ENCODE measurements at places on chromosomes 6 and 20.

DNA sequence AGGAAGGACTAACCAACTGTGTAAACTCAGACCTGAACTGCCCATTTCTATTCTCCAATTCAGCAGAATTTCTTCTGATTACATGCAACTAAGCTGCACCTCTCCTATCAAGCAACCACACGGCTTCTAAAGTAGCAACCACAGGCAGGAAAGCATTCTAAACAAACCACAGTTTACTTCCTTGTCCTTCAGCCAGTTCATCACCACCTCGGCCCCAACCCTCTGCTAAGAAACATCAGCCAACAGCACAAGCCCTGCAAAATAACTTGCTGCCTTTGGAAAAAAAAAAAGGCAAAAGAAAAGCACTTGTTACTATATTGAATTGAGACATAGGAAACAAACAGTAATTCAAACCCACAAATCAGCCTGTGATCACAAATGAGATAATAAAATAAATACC, 140.3 kb downstream of the NFATC2 start:
- no peak for DNase-seq

GRCh38 chr20:3464166-3464565, 6.7 kb upstream of the ATRN start:
- no peak for DNase-seq

DNA sequence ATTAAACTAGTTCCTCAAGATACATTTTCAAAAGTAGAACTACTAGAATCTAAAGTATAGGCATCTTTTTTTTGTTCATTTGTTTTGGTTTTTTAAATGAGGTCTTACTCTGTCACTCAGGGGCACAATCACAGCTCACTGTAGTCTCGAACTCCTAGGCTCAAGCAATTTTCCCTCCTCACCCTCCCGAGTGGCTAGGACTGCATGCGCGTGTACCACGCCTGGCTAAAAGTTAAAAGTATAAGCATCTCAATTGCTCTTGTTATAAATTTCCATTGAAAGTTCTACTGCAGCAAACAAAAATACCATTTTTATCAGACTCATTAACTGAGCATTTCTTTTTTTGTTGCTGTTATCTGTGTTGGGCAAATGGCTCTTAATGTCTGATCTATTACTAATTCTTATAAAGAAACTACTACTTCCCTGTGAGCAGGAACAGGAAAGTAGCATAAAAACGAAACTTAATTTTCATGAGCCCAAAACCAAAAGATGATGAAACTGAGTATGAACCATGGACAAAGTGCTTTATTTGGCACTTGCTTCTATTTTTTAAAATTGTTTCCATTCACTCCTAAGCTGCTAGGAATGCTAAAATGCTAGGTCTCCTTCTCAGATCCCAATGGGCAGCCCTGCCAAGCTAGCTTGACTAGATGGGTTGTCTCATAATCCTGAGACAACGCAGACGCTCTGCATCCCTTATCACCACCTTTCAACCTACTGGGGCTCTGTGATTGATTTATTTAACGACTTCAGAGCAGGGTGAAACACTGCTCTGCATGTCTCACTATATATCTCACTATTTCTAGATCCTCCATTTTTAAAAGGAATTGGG, 36.9 kb downstream of the TRPC4AP start:
- no peak for DNase-seq

GRCh38 chr20:58492795-58493524, 22.2 kb downstream of the APCDD1L start:
- no peak for DNase-seq

DNA sequence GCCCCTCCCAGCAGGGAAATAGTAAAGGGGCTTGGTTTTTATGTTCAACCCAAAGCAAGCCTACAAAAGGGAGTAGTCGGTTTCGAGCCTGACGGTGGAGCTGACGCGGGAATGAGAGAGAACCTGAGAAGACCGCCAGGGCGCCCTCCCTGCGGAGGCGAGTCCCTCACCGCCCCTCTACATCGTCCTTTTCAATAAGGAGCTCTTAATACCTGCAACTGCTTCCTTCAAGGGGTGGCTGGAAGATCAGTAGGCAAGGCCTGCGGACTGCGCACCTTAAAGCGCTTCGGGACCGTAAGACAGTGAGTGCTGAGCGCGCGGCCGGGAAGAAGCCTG, 709 bp upstream of the ZNF76 start:
- peak; percentile 73 for DNase-seq

GRCh38 chr6:56062836-56063235, 184.5 kb downstream of the COL21A1 start:
- DNase-seq: no peak

- DNase-seq: no peak
Measured at GRCh38 chr6:76381612-76382011, 309.1 kb upstream of the IMPG1 start.

DNA sequence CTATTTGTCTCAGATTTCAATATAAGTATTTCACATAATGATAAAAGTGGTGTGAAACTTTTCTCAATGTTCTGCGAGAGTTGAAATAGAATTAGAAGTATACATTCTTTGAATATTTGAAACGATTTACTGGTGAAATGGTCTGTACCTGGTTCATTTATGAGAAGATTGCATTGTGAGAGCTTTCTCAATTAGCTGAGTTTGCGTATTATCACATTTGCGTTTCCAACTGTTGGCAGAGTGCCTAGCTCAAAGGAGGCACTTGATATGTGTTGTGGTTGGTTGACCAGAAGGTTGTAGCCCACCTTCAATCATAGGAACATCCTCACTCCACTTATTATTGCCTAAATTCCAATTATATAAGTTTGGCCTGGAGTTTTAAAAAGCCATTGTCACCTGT, 58.8 kb upstream of the EXOC2 start:
- DNase-seq: no peak

- peak; percentile 46 for DNase-seq
Measured at GRCh38 chr6:167678102-167679101, 148.3 kb upstream of the AFDN start.

DNA sequence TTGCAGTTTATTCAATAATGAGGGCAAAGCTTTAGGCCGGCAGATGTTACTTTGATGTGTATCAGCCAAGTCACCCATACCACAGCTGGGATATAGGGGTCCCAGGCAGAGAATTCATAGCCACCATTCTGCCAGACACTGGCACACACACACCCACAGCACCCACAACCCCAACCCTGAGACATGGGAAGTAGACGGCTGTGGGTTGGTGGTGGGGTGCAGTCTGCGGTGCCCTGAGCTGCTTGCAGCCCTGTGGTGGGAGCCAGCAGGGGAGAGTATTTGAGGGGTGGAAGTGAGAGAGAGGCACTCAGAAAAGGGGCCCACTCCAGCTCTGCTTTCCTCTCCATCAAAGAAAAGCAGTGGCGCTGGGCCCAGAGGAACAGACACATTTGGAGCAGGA, 125.3 kb downstream of the FOXO3 start:
- DNase-seq: no peak

GRCh38 chr6:170473301-170473717, 79.8 kb downstream of the PSMB1 start:
- no peak for DNase-seq

- no peak for DNase-seq
Measured at GRCh38 chr6:12991435-12991834, 274.9 kb downstream of the PHACTR1 start.

DNA sequence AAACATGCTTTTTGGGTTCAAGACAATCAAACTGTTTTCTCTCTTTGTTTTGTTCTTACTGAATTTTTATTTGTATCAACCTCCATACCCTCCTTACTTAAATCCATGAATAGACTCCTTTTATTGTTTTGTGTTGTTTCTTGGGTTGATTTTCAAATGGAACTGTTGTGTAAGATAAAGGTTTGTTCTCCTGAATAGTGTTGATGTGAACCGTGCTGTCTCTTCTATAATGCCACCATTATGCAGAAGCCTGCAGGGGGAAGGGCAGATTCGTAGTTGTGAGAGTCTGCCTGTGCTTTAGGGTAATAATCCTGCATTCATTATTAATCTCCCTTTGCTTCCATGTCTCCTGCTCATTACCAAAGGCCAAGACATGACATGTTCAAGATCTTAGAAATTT, 105.9 kb downstream of the CDKAL1 start:
- no peak for DNase-seq

GRCh38 chr6:17305219-17306001, 24.2 kb downstream of the RBM24 start:
- no peak for DNase-seq

DNA sequence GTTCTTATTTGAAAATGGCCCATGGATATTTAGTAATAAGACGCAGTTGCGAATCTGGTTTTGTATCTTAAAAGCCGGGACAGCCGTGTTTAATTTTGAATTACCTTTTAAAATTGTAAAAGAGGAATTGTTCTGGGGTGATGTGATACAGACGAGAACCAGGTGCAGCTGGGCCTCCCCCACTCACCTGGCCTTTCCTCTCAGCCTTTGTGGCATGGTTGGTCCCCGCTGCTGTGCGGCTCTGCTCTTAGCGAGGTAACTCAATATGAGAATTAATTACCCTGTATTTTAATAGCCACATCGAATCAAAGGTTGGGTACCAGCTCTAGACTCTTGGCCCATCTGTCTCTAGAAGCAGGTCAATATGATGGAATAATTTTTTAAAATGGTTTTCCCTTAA, 56.5 kb upstream of the DACT2 start:
- DNase-seq: no peak

GRCh38 chr20:15138548-15139126, 801.2 kb upstream of the FLRT3 start:
- no peak for DNase-seq

GRCh38 chr6:10297832-10298231, 117.0 kb downstream of the TFAP2A start:
- no peak for DNase-seq

GRCh38 chr20:61127311-61128039, 124.6 kb upstream of the CDH4 start:
- peak; percentile 67 for DNase-seq

GRCh38 chr6:2503816-2504494, 246.8 kb downstream of the MYLK4 start:
- no peak for DNase-seq

GRCh38 chr6:100417036-100417435, 47.7 kb downstream of the SIM1 start:
- no peak for DNase-seq

DNA sequence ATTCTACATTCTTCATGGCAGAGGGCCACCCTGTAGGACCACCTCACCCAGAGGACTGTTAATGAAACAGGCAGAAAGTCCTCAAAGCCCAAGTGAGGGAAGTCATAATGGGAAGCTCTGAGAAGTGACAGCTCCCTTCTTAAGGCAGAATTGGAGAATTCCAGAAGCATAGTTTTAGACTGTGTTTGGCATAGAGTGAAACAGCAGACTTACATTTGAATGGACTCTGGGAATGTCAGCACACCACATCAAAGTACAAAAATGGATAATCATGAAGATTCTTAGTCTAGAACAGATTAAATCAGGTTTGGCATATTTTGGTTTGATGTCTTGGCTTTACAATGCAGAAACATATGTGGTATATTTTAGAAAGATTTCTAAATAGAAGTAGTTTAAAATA, 17.9 kb downstream of the SH3BGRL2 start:
- DNase-seq: no peak

DNA sequence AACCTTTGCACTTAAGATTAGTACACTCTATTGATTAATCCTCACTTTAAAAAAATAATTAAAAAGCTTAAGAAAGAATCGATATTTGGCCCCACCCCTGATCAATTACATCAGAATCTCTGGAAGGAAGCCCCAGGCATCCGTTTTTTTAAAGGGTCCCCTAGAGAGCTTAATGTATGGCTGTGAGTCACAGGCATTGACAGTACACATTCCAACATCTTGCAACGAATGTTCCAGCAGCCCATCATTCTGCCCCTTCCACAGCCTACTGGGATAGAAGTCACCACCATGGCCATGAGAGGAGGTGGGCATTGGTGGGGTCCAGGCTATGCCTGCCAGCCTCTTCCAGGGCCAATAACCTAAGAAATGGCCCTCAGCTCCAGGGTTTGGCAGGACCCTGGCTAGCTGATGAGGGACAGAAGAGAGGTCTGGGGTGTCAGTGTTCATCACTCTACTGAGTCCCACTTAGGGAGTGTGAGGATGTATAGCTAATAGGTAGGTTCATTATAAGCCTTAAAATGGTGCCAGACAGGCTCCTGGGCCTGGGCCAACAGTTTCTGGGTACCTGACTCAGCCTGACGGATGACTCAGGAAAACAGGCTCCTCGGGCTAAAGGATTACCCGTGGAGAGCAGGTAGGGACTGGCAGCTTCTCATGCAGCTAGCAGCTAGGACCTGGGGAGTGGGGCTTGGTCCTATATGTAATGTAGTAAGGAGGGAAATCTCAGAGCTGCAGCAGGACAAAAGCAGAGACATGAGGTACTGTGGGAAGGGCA, 40.4 kb downstream of the MDGA1 start:
- peak; percentile 76 for DNase-seq

GRCh38 chr6:159941286-159942113, 27.4 kb upstream of the IGF2R start:
- DNase-seq: no peak

DNA sequence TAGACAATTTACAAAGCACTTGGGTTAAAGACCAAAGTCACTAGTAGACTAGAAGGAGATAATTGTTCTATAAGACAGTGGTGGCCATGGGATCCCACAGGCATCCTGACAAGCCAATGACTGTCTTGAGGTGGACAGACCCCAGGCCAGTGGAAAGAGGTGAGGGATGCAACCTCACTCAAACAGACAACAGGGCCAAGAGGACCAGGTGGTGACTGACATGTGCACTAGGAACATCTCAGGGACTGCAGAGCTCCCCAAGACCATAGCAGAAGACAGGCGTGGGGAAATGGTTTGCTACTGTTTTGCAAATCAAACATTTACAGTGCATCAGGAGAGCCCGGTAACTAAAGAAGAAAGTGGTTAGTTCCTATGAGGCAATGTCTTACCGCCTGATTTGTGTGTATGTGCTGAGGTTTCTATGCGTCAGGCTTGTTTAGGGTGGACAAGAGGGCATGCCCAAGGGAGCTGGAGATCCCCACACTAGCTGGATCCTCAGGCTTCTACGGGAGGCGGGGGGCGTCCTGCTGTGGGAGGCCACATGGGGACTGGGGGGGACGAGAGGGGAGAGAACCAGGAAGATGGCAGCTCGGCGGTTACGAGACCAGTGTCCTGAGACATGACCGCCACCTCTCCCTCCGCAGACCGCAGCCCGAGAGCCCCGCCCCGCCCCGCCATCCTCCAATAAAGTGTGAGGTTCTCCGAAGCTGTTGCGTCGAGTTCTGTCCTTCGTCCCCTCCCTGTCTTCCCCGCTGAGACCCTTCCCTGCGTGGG, 623 bp upstream of the MRPS26 start:
- no peak for DNase-seq

DNA sequence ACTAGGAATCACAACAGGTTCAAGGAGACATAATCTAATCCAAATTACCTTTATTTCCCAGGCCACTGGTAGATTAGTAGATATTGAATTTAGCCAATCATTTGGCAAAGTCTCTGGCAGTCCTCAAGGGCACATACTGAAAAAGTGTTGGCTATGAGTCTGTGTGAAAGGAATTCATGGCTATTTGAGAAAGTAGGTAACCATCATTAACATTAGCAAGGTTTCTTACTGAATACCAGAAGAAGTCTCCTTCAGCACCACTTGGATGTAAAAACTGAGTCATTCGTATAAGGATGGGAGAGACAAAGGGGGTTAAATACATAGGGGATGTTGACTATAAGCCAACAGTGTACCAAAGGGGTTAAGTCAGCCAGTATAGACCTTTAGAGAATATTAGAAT, 36.7 kb downstream of the AGPAT4 start:
- no peak for DNase-seq
